H1 (cell line): ENCODE measurements at places on chromosomes 5 and 9. TPM values are rescaled to one million over a fixed set of nuclear protein-coding genes. Genes with fewer than 3 reads are reported as not detected.
A peak's percentile ranks its signal among the peaks of the same experiment; 100 is the strongest.

Gene PCDHGA5
- polyA plus RNA-seq = 1.1 TPM in 2 replicates

Gene PCDHA11
- polyA plus RNA-seq = 4.7 and 6.5 TPM in 2 replicates

Gene SUSD3
- 35.4 and 36.0 TPM in 2 replicates for polyA plus RNA-seq

Gene LRRC19
- not detected in 2 replicates for polyA plus RNA-seq

Gene SLC36A3
- polyA plus RNA-seq = not detected in 2 replicates

Gene SHROOM1
- 3.9 and 11.8 TPM in 2 replicates for polyA plus RNA-seq

DNA sequence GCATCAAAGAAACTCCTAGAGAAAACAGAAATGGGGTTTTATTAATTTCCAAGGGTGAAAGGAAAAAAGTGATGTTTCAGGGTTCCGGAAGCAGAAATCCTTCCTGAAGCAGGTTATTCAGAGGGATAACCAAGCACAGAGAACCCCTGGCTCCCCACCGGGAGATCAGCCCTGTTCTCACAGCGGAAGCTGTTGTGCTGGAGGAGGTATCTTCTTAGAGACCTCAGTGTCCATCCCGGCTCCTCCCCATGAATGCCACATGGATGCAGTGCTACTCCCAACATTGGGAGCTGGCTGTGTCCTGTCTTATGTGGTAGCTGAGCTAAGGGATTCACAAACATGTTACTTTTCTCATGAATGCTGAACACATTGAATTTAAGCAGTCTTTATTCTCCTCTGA, 80.9 kb upstream of the IRX2 start:
- H3K36me3 ChIP-seq = no peaks in the 10 kb centered on the region
- H3K4me1 ChIP-seq = no peaks in the 10 kb centered on the region
- H3K27me3 ChIP-seq = no peaks in the 10 kb centered on the region
- no peak for DNase-seq
- H3K27ac ChIP-seq = no peak overlapping the region

DNA sequence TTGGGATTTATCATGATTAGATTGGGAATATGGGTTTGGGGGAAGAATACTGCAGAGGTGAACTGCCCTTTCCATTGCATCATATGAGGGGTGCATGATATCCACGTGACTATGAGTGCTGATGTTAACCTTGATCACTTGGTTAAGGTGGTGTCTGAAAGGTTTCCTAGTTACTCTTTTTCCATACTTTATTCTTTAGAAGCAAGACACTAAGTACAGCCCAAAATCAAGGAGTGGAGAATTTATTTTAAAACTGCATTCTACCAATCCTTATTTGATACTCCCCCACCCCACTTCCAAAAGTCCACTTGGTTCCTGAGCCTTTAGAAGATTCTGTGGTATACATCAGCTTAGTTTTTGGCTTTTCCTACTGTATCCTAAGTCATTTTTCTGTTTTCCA, 20.3 kb upstream of the STOM start:
- DNase-seq = no peak
- H3K4me3 ChIP-seq = no peak overlapping the region
- no peaks in the 10 kb centered on the region for H3K36me3 ChIP-seq
- H3K27me3 ChIP-seq = no peaks in the 10 kb centered on the region
- no peak overlapping the region for H3K27ac ChIP-seq

DNA sequence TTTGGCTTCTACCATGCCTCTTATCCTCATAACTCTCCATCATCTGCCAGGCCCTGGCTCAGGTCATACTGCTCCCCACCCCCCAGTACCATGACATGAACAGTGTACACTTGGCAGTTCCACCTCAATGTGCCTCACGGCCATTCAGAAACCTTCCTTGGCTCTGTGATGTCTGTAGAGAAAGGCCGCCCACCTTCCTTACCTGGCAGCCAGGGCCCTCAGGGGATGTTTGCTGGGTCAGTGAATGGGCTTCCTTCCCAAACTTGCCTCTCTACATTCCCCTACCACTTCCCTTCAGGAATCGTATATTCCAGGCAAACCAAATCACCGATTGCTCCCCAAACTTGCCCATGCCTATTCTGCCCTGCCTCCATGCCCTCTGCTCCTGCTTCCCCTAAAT, 101.1 kb downstream of the PSD2 start:
- no peaks in the 10 kb centered on the region for H3K4me1 ChIP-seq
- H3K27ac ChIP-seq = no peak overlapping the region

DNA sequence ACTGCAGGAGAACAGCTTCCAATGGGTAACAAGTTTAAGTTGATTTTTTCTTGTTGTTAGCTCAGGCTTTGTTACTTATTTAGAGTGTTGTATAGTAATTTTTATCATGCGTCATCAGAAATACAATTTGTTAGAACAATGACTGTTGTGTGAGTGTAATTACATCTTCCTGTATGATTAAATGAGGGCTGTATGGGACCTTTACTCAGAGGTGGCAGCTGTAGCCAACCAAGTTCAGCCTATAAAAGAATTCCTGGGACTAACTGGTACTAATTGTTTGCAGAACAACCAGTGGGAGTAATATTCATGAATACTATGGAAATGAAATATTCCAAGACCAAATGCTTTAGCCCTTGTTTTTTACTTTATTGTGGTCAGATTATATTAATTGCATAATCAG, 30.8 kb upstream of the TJP2 start:
- H3K27ac ChIP-seq = no peak overlapping the region
- no peaks in the 10 kb centered on the region for H3K4me1 ChIP-seq
- no peak overlapping the region for H3K4me3 ChIP-seq
- no peaks in the 10 kb centered on the region for H3K36me3 ChIP-seq
- no peak for DNase-seq
- no peaks in the 10 kb centered on the region for H3K27me3 ChIP-seq

GRCh38 chr9:132006677-132007370, 72.8 kb downstream of the MED27 start:
- no peak for DNase-seq
- peaks cover 18% of the 10 kb centered on the region for H3K4me1 ChIP-seq
- H3K36me3 ChIP-seq = no peaks in the 10 kb centered on the region
- no peaks in the 10 kb centered on the region for H3K27me3 ChIP-seq

DNA sequence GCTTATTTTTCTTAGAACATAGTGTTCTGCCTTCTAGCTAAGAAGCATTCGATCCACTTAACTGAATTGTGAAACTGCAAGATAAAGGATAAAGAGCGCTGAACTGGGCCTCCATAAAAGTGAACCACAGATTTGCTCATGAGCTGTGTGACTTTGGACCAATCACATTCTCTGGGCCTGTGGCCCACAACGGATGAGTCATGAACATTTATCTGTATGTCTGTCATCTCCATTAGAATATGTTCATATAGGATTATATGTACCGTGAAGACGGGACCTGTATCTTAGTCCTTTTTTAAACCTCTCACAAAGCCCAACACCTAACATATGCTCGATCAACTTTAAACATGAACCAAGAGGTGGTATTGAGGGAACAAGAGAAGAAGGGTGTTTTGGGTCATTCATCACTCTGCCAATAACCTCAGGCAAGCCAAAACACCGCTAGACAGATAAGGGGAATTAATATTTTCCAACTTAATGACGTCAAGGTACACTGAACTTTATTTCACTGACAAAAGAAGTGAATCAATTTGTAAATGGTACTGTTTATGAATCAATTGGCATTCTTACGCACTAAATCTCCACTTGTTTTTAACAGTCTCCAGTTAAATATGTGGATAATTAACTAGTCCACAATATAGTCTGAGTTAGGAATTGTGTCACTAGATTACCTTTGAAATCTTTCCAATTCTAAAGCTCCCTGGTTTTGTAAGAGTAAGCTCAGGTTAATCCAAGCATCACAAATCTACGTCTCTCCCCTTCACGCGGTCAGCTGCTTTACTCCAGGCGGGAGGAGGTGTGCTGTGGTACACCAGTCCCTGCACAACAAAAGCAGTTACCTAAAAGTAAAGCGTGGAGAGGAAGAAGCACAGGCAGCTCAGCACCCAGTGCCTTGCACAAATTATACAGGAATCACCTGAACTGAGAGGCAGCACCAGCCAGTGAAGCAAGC, 1.6 kb downstream of the TMEM245 start:
- no peaks in the 10 kb centered on the region for H3K36me3 ChIP-seq
- H3K4me3 ChIP-seq = peak overlapping the region; percentile 81
- no peaks in the 10 kb centered on the region for H3K27me3 ChIP-seq
- peaks cover 16% of the 10 kb centered on the region for H3K4me1 ChIP-seq

DNA sequence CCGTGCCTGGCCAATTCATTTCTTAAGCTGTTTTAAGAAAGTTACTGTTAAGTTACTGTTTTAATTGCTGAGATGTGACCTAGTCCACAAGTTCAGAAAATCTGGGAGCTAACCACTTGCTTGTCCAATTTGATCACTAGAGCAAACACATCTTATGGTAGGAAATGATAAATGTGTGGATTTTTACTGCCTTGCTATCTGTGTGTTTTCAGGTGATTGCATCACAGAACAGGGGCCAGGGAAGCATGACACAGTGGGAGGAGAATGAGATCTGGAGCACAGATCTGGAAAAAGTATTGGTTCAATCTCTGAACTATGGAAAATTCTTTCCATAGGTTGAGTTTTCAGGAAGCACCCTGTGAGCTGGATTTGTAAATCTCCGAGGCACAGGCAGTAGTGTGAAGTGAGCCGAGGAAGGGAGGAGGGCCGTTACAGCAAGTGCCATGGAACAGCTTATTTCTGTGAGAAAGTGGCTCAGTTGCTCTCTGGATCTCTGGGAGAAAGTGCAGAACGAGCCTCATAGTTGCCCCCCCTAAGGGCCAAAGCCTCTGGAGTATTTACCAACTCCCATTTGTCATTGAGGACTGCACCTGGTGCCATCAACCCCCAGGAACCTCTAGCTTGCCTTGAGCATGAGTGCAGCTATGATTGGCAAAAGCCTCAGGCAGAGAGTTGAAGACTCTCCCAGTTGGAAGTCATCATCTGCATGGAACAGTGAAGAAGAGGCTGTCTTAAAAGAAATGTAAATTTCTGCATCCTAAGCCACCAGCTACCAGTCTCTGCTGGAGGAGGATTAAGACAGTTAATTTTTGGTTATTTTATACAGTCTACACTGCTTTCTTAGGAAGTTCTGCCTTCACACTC, 161.8 kb upstream of the CLINT1 start:
- H3K27me3 ChIP-seq = no peaks in the 10 kb centered on the region
- no peak overlapping the region for H3K27ac ChIP-seq
- H3K4me1 ChIP-seq = no peaks in the 10 kb centered on the region; the same call in 1 of the 2 replicates
- no peak for DNase-seq
- no peak overlapping the region for H3K4me3 ChIP-seq
- no peaks in the 10 kb centered on the region for H3K36me3 ChIP-seq

DNA sequence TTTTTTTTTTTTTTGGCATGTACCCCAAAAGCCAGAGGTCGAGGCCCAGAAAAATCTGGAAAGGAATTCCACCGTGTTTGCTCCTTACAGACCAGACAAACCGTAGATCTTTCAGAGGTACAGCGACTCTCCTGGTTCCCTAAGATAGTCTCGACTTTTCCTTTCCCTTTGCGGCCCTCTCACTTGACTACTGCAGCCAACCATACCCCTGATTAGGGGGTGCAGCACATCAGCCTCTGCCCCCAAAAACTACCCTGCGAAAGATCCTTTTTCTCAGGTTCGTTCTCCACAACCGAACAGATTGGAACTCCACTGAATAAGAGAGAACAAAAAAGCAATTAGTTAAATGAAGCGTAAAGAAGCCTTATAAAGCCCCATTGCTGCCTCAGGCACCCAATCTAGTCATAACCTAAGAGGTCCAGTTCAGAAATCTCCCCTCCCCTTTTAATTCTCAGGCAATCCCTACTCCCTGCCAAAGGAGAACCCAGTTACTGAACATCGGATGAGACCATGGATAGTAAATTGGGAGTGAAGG, 379 bp upstream of the TICAM2 start:
- no peak for DNase-seq
- no peaks in the 10 kb centered on the region for H3K27me3 ChIP-seq
- peaks cover 9% of the 10 kb centered on the region; the same call in 1 of the 2 replicates for H3K4me1 ChIP-seq
- H3K27ac ChIP-seq = no peak overlapping the region
